ENCODE measurements at places on chromosomes 13 and 19. TPM values are rescaled to one million over a fixed set of nuclear protein-coding genes. Genes with fewer than 3 reads are reported as not detected.

GRCh38 chr19:29985196-29985595 lies 43.2 kb downstream of the URI1 start:
- DNase-seq, result no peak

GRCh38 chr19:11338569-11339253 lies 746 bp downstream of the RAB3D start:
- no peak for DNase-seq

Gene IL11
- polyA plus RNA-seq, result 0.33 TPM

DNA sequence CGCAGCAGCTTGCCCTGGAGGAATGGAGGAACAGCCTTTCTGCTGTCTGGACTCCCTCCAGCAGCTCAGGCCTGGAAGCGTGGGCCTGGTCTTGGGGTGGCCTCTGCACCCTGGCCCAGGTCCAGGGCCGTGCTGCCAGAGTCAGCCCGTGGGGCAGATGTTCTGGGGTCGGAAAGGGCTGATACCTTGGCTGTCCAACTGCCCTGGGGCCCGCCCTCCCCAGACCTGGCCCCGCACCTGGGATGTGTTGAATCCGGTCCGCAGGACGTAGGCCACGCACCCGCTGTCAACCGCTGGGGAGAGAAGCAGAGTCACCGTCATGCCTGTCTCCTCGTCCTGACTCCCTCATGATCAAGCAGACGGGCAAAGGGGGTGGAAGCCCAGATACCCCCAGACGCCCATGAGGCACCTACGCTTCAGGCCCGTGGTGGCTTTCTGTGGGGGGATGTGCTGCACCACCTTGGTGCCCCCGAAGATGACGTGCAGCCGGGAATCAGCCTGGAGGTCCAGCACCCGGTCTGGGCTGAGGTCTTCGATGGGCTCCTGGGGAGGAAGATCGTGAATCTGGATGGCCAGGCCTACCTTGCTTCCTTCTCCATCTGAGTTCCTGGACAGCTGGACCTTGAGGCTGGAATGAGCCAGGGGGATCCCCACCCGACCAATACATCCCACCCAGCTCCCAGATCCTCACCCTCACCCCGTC lies 7.7 kb downstream of the ATP13A1 start:
- no peak for DNase-seq

DNA sequence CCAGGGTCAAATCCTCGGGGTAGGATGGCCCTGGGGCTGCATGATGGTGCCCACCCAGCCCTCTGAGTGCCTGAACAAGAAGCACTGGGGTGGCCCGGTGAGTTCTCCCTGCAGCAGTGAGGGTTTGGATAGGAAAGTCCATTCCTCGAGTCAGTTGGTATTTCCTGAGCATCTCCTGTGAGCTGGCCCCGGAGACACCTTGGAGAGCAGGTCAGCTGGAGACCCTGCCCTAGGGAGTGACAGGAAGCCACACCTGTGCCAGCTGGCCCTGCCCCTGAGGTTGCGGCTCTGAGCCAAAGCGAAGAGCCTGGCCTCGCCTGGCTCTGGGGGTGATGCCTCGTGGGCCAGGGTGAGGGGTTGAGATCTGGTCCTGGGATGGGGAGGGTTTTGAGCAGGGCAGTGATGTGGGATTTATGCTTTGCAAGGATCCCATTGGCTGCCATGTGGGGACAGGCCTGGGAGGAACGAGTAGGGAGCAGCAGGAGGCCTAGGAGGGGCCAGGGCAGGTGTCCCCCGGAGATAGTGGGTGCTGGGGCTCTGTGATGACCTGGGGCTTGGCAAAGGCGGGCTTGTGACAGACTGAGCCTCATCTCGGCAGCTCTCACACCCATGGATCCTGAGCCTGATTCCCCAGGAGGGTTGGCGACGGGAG lies 16.0 kb downstream of the CRTC1 start:
- DNase-seq, result no peak

Gene LRRC63
- polyA plus RNA-seq, result not detected

DNA sequence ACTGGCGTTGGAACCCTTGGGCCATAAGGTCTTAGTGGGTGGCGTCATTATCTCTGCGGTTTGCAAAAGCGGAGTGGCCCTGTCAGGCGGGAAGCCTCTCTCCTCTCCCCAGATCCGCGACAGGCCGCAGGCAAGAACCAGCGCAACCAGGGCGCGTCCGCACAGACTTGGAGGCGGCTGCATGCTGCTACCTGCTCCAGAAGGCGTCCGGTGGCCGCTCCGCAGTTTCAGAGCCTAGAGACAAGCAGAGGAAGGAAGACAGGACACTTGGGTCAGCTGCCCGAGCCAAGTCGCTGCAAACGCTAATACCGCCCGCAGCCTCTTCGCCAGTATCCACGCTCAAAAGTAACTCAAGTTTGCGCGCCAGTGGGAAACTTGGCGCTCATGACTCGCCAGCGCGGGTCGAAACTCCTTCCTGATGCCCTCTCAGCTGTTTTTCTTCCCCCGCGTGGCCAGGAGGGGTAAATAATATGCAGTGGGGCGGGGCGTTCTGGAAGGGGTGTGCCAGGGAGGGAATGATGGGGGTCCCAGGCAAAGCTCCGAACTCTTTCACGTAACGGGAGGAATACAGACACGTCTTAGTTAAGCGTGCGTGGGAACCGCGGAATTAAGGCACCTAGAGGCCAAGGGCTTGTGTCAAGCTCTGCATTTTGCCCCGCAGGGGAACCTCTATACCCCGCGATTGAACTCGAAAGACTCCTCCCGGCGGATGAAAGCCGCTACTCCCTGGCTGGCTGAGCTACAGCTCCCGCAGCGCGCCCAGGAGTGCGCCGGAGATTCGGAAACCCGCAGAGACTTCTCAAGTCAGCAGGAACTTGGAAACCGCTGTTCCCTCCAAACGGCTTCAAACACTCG lies at the start of gene EDNRB:
TSS of gene EDNRB (minus strand) at position 441 of the 855 bp plus-strand sequence. CDS start at position 183, 258 bp downstream.
- DNase-seq, result peak; percentile 48

GRCh38 chr13:112990783-112991182 lies 21.8 kb downstream of the MCF2L start:
- no peak for DNase-seq

DNA sequence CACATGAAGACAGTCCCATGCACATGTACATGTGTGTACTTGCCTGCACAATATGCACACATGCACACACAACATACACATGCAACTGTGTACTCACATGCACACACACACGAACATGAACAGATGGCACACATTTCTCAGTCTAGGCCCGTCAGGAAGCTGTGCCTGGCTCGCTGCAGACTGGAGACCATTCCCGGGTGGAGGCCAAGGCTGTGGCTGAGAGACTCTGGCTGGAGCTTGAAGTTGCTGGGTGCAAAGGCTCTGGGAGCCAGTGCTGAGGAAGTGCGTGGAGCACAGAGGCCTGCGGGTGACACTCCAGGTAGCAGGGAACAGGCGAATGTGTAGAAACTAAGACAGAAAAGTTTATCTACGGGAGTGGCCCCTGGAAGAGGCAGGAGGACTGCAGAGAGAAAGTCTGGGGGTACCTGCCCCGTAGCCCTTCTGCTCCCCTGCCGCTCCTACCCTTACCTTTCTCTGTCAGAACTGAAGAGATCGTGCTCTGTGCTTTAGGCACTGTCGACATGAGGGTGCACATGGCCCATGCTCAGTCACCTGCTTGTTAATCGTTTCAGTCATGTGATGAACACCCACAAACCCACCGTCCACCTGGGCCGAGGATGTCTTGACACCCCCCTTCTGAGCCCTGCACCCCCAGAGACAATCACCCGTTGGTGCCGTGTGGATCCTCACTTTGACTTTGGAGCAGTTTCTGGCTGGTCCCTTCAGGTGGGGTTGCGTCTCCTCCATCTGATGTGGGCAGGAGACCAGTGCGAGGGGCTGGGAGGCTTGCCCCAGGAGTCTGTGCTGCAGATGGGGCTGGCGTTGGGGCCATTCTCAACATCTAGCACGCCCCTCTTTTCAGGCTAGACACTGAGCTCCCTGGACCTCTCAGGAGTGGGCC lies 69.4 kb downstream of the TEX29 start:
- no peak for DNase-seq

Gene ZNF582
- not detected for polyA plus RNA-seq

- DNase-seq, result no peak
These were observed 1407.1 kb downstream of the UQCRFS1 start for GRCh38 chr19:27805848-27806247.

DNA sequence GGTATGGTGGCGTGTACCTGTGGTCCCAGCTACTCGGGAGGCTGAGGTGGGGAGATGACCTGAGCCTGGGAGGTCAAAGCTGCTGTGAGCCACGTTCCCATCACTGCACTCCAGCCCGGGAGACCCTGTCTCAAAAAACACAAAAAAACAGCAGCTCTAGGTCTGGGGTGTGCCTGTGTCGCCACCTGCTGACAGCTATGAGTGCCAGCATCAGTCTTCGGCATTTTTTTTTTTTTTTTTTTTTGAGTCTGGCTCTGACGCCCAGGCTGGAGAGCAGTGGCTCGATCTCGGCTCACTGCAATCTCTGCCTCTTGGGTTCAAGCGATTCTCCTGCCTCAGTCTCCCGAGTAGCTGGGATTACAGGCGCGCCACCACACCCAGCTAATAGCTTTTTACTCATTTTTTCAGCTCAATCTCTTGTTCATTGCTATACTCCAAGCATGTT lies 10.1 kb downstream of the AP2S1 start:
- peak; percentile 73 for DNase-seq

- no peak for DNase-seq
These were observed 2672.8 kb upstream of the PCDH20 start for GRCh38 chr13:64088491-64088890.

- no peak for DNase-seq
These were observed 133.8 kb downstream of the MRPL57 start for GRCh38 chr13:21310220-21310619.

- no peak for DNase-seq
These were observed 10.6 kb downstream of the CSNK1A1L start for GRCh38 chr13:37094840-37095239.

- DNase-seq, result no peak
These were observed 101.1 kb upstream of the FRY start for GRCh38 chr13:31930490-31930889.

Gene TSC22D1
- 84.5 TPM for polyA plus RNA-seq

GRCh38 chr19:47243364-47243775 lies 12.4 kb upstream of the BBC3 start:
- no peak for DNase-seq

GRCh38 chr19:43460362-43461016 lies 4.9 kb downstream of the LYPD3 start:
- no peak for DNase-seq

GRCh38 chr19:4984438-4984990 lies 15.6 kb downstream of the KDM4B start:
- DNase-seq, result no peak

DNA sequence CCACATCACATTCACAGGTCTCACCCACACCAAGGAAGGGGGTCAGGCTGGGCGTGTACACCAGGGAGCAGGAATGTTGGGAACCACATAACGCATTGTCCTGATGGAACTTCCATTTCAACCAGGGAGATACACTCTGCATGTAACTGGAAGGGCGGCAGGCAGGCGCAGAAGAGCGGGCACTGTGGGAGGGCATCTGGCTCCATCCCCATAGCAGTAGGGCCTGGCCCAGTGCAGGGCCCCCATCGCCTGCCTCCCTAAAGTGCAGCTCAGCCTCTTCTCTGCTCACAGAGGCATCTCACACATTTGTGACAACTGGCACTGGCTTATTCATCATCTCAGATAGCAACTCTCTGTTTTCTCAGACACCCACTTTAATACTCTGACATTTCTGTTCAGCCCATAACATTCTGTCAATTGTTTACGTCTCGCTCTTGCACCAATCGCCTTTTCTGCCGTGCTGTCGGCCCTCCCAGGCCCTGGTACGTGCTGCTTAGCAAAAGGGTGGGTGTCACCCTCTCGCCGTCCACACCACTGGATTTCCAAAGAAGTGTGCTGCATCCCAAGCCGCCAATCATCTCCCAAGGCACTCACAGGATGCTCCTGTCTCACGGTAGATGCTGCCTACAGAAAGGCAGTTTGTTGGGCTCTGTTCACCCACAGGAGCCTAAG lies 353.3 kb upstream of the ZNF507 start:
- no peak for DNase-seq

DNA sequence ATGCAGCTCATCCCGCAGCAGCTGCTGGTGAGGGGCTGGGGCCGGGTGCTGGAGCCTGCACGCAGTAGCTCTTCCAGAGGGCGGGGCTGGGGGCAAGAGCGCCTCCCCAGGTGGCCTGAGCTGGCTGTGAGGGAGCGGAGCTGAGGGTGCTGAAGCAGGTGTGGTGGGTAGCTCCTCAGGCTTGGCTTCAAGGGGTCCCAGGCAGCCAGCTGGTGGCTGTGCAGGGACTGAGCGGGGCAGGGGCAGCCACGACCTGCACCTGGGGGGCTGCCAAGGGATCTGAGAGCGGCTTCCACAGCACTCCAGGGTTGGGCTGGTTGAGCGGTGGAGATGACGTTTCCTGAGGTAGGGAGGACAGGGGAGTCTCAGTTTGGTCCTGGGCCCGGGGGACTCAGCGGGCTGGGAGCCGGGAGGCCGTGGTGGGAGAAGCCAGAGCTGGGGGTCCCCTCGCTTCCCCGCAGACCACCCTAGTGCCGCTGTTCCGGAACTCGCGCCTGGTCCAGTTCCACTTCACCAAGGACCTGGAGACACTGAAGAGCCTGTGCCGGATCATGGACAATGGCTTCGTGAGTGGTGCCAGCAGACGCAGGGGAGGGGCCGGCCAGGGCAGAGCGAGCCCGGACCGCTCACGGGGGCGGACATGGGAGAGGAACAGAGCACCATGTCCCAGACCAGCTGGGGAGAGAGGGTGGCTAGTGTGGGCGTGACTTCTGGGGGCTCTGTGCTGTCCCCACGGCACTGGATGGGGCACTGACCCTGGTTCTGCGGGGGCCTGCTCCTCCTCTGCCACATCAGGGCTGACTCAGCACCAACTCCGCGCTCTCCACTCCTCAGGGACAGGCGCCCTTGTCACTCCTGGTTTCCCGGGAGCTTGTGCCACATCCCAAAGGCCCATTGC lies 7.4 kb downstream of the PTOV1 start:
- no peak for DNase-seq

- DNase-seq, result no peak
These were observed 54.1 kb downstream of the WDFY2 start for GRCh38 chr13:51638216-51638871.

DNA sequence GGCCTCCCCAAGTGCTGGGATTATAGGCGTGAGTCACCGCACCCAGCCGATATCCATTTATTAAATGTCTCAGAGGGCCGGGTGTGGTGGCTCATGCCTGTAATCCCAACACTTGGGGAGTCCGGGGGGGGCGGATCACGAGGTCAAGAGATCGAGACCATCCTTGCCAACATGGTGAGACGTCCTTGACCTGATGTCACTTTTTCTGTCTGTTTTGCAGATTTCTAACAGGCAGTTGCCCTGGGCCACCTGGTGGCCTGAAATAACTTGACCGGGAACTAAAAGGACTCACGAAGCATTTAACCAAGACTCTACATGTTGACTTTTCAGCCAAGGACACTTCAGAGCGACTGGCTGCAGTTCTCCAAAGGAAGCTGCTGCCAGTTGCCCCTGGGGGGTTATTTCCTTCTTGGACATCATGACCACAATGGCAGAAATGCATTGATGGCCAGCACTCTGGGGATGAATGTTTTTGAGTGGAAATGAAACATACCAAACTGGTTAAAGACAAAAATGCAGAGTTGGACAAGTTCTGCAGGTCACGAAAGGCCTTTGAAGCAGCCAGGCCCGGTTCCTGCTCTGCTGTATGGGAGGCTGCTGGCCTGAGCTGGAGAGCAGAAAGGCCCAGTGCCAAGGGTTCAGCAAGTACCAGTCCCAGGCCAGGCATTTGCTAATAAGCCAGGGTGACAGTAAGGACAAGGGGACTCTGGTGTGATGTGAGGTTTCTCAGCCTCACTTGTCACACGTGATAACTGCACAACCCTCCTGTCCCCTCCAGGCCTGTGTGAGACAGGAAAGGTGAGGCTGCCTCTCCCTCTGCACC lies 8.3 kb downstream of the ZNF837 start:
- DNase-seq, result no peak
